ENCODE measurements at places on chromosomes 12 and 14.

DNA sequence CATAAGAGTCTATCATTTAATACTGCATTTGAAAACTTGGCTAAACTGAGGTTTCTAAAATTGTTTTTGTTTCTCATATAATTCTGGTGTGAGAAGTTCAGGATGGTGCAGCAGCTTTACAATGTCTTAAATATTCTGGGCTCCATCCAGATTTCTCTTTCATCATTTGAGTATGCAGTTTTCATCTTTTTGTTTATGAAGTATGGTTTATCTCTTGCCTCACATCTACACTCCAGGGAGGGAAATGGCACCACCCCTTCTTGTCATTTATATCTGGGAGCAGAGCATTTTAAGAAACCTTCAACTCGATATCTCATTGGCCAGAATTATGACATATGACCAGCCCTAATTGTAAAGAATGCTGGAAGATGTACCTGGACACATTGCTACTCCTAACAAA lies 24.3 kb downstream of the GEMIN2 start:
- DNase-seq, result no peak

DNA sequence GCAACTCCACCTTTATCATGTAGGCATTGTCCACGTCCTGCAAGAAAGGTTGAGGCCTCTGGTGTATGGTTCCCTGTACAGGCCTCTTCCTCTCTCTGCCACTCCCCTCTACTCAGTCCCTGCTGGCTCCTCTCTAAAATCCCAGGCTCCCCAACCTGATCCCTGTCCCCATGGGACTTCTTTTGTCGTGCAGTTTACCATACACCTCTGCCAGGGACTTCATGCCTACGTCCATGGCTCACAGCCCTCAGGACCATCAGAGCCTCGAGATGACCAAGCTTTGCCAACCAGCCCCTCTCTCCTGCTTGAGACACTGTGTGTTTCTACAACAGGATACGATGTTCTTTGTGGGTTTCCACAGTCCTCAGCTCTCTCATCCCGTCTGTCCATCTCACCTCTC lies 2.9 kb downstream of the KRT2 start:
- no peak for DNase-seq

DNA sequence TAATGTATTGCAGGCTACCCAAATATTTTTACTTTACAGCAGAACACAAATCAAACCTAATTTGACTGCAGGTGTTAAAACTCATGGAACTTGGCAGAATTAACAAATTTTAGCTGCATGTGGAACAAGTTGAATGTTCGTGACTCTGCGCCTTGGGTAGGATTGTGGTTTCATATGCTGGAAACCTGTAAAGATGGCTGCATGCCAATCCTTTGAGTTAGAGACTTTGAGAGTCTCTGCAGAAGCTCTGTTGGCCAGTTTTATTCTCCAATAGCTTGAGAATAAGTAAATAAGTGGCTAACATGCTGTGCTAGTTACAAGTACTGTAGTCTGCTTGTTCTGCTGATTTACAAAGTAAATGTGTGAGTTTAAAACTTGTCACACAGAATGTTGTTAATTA lies 77.8 kb downstream of the PDE6H start:
- DNase-seq, result no peak

DNA sequence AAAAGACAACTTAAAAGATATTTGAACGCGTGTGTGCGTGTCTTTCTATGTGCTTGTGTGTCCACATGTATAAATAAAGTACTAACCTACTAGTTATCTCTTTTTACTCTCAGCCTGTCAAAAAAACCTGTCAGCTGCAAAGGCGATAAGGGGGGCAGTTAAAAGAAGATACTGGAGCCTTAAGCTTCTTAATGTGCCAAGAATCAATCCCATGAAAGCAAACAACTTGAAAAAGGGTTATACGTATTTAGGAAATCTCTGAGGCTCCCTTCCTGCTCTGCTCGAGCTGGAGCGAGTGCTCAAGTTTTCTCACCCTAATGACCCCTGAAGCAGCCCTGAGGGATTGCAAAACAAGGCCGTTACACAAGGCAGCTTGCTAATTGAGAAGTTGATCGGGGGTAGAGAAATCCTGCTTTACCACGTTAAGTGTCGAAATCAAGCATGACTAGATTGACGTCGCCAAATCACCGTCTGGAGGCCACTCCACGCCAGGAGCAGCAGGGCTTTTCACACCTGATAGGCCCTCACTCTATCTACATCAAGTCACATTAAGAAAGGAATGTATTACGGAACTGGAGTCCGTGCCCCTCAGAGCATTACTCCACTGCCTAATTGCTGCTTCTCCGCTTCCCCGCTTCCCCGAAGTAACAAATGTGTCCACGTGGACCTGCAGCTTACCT lies 32.4 kb downstream of the LMO3 start:
- no peak for DNase-seq

DNA sequence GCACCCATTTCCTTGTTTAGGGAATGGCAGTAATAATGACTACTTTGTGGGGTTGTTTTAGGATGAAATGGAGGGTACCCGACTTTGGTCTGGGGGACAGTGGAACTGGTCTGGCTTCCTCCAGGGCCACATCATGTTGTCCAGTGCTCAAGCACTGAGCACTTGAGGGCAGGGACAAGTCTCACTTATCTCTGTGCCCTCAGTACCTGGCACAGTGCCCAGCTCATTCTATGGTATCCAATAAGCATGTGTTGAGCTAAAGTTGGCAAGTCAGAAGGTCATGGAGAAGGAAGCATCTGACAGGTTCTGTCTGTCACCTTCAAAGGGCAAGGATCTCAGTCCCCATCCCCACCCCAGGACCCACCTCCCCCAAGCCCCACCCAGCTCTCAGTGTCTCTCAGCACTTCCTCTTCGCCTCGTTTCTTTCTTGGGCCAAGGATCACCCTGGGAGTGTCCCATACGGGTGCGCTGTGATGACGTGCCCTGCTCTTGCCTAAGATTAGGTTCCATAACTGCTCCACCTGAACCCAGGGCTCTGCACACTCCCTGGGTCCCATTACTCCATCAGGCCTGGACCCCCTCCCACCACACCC lies 24.3 kb upstream of the TMEM106C start:
- DNase-seq, result no peak

GRCh38 chr12:401235-402028 lies at the start of gene CCDC77:
Gene CCDC77 (plus strand): TSS chr12:401644. CDS start chr12:409384, 7,740 bp downstream.
- peak; percentile 94 for DNase-seq

GRCh38 chr14:102180248-102180998 lies 40.7 kb downstream of the WDR20 start:
- no peak for DNase-seq

DNA sequence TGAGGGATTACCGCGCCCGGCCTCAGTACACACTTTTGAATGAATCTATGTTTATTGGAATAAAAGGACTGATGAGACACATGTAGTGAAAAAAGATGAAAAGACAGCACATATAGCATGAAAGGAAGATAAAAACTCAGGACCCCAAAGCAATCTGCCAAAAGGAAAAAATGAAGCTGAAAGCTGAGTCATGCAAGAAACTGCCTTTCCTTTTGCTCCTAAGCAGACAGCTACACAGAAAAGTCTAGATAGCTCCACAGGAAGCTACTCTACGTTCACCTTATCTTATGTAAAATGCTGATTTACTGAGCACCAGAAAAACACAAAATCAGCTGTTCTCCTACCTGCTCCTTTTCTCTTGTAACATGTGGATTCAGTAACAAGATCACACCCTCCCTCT lies 128.4 kb downstream of the NTF3 start:
- no peak for DNase-seq

GRCh38 chr14:49051328-49052060 lies 534.7 kb downstream of the RPS29 start:
- DNase-seq, result no peak

DNA sequence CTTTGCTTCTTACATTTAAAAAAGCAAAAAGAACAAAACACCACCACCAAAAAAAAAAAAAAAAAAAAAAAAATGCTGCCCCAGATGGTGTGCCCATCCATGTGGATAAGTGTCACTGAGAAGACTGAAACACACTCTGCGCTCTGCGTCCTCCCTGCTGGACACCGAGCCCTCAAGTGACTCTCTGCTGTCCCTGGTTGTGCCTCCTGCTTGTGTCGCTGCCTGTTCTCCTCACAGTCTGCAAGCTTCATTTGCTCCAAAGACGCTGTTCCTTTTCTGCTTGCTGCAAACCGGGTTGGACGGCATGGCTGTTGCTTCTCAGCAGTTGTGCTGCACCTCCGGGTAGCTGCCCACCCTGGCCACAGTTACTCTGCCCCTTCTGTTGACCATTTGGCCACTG lies 276.2 kb upstream of the ATP2B1 start:
- no peak for DNase-seq

- no peak for DNase-seq
These were observed 258.9 kb downstream of the DPF3 start for GRCh38 chr14:72634691-72635616.

Data from activated naive CD4-positive, alpha-beta T cell treated with Interleukin-2 at 50 U/mL for 16 hours (primary cell).